Choroid plexus epithelial cell (primary cell): ENCODE measurements at places on chromosomes 3 and 15.

DNA sequence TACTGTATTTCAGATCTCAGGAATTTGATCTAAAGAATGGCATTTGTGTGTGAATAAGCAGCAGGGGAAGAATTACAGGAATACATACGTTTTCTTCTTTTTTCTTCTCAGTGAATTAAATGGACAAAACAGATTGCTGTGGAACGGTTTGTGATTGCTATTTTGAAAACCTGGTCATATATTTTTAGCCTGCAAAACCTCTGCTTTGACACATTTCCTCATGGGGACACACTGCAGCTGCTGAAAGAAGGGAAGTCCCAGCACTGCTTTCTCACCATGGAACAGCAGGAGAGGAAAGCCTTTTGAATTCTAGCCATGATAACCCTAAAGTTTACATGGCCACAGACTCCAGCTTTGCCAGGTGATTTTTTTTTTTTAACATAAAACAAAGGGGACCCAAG lies 315.0 kb downstream of the OXSM start:
- DNase-seq, result no peak

DNA sequence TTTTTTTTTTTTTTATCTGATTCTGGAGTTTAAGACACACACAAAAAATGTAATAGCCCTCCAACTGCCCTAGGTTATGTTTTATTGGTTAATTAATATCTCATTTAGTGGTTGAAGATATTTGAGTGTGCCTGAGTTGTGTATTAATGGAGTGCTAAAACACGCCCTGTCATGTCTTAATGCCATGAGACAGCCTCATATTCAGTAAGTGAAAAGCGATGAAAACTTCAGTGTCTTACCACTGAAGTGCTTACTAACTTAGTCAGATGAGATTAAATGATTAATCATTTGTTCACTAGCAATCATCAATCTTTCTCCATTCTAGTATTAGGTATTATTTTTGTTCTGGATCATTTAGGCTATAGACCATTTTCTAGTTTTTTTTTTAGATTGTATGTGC lies 544.7 kb upstream of the ROBO2 start:
- no peak for DNase-seq

- DNase-seq, result peak; percentile 5
These were observed 42.6 kb downstream of the WHAMM start for GRCh38 chr15:82851981-82852511.

DNA sequence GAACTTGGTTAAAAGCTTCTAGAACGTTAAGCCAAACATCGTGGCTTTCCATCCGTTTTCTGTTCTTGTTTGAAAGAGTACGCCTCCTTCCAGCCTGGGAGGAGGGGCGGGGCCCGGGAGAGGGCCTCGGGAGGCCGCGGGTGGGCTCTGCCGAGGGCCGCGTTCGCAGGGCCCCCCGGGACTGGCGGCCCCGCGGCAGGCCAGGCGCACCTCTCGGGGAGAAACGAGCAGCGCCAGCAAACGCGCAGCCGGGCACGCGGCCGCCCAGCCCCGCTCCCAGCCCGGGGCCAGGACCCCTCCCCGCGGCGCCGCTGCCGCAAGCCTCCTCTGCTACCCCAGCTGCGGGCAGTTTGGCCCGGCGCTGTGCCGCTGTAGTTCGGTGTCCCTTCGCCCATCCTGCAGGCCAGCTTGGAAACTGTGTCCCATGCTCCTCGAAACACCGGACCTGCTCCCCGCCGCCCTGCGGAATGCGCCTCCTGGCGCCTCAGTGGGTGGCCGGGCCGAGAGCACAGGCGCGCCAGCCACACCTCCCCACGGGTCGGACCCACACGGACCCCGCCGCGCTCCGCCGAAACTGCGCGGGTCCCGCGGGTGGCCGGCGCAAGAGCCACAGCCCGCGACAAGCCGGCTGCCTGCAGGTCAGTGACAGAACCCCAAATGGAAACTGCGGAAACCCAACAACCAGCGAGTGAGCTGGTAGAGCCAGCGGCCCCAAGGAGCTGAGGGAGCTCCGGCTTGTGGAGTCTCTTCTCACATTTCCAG lies 2.3 kb downstream of the OCA2 start:
- no peak for DNase-seq

GRCh38 chr3:66602237-66602636 lies 101.4 kb upstream of the LRIG1 start:
- DNase-seq, result no peak

- no peak for DNase-seq
These were observed 251.1 kb downstream of the TBL1XR1 start for GRCh38 chr3:176946202-176946601.

DNA sequence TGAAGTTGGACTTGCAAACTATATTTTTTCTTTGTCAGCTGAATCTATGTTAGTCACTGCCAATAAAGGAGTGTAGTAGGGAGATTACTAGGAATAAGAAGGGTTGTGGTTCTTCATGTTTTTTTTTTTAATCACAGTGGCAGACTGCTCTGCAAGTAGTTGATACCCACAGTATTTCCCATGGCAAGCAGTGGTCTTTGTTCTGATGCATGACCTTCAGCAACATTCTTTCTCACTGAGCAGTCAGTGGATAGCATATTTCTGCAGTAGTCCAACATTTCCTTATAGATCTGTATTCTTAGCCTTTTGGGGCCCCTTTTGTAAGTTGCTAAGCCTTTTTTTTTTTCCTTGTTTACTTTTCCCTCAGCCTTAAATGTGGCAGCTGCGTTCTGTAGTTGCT lies 151.1 kb downstream of the DOCK3 start:
- DNase-seq, result no peak

DNA sequence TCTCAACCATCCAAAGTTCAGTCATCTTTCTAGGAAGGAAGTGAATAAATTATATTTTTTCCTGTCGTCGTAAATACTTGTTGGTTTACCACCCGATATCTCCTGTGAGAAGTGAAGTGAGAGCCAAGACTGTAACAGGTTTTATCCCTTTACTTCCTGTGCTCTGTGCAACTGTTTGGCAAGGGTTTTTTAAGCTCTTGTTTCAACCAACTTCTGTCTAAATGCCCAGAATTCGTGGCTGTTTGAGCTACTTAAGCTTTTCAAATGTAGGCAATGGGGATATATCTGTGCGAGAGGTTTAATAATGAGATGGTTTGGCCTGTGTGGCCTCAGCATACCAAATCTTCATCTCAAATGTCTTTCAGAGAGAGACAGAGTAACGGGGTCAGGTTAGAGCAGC lies 134.7 kb downstream of the LRTM1 start:
- no peak for DNase-seq

DNA sequence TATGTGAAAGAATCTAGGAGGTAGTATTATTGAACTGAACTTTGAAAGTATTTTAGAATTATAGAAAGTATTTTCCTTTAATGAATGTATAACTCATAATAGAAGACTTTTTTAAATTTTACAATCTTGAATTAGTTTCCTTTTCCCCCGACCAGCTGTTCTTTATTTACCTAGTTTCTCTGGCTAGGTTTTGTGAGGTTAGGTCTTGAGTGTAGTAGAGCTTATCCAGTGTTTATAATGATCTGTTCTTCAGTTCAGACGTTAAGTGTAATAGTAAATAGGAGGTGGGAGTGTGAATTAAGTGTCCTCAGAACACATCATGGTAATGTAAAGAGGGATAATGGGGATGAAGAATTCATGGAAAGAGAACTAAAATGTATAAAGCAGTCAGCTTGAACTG lies 93.8 kb downstream of the MYRIP start:
- no peak for DNase-seq

- no peak for DNase-seq
These were observed 61.5 kb downstream of the MYO1E start for GRCh38 chr15:59311195-59311594.

GRCh38 chr15:49110158-49110944 lies 45.0 kb downstream of the COPS2 start:
- DNase-seq, result no peak

DNA sequence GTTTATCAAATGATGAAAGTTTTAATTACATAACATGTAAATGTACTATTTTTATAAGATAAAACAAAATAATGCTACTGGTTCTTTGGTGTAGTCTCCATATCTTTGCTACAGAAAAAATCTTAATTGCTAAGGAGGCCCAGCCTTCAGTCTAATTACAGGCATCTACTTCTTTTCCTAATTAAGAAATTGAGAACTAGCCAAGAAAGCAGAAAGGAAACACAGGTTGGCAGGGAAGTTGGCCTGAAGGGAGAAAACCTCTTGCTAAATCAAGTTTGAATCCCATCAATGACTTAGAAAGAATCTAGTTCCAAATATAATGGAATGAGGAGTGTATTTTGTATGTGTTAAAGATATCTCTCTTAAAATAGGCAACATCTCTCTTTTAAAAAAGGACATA lies 212.4 kb upstream of the ARL6 start:
- DNase-seq, result no peak

- DNase-seq, result no peak
These were observed 80.5 kb downstream of the LRTM1 start for GRCh38 chr3:54847361-54847760.

GRCh38 chr3:155227141-155227540 lies 66.3 kb downstream of the STRIT1 start:
- DNase-seq, result no peak

- DNase-seq, result peak; percentile 63
These were observed 208.3 kb downstream of the THSD4 start for GRCh38 chr15:71323584-71323983.

DNA sequence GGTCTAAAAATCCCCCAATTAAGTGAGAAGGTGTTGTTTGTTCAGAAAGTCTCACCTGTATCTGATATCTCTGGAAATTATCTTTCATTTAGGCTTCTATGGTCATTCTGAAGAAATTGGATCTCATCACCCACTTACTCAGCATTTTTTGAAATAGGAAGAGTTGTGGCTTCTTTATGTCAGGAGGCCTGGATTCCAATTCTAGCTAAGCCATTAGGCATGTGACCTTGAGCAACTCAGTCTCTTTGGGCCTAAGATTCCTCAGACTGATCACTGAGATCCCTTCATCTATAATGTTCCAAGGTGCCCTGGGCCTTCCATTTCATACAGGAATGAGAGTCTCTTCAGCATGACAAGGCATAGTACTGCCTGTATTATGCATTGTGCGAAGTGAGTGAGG lies 70.3 kb downstream of the ARHGEF26 start:
- peak; percentile 58 for DNase-seq

DNA sequence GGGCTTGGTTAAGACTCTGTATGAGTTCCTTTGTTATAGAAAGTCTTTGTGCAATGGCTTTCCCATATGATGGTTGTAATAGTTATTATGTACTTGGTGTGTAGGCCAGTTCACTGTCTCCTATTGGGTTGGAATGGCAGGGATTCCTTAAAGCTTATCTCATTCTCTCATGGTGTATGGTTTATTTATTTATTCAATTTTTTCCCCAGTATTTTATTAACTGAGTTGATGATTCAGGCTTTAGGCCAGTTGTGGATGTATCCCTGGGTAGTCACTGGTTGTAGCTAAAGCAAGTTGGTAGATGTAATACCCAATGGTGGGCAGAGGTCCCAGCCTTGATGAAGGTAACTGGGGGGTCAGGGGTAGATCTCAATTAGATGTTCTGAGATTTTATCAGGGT lies 349.4 kb downstream of the DOCK3 start:
- no peak for DNase-seq

- no peak for DNase-seq
These were observed 5.7 kb downstream of the SLC38A3 start for GRCh38 chr3:50210510-50211367.

DNA sequence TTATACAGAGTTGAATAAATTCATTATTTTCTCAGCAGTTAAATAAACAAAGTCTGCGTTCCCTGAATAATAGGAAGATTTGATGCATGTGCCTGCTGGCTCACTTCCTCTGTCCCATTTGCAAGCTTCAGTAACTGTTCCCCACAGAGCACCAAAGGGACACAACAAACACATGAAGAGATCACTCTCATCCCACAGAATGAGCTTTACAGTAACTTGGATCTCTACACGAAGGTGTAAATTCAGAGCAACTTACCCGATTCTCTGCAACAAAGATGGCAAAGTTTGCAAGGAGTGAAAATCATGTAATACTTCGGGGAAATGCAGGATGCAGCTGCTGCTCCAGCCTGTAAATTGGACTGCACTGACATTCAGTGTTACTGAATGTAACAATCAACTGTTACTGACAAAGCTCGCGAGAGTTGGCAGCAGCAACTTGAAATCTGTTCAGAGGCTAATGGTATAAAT lies at the start of gene BCHE:
BCHE (minus strand) TSS at position 366 of the 468 bp plus-strand sequence. CDS start 6,390 bp downstream, outside the sequence.
- DNase-seq, result peak; percentile 78

- DNase-seq, result no peak
These were observed 1035.9 kb downstream of the PLOD2 start for GRCh38 chr3:145124900-145125678.

GRCh38 chr3:155553780-155554179 lies 191.1 kb downstream of the PLCH1 start:
- no peak for DNase-seq

DNA sequence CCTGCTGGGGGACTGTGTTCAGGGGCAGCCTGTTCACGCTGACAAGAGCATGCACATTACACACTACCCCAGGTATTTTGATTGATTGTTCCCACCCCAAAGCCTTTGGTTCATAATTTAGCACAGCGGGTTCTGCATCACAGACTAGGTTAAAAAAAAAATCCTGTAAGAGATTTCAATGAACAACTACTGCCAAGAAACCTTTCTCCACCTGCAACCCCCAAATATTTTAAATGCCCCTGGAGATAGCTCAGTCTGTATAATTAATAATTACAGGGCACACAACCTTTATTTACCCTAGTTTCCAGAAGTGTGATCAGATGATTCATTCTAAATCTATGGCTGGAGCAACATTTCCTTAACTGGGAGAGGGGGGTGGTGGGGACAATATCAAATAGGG lies 87.6 kb downstream of the NR2F2 start:
- no peak for DNase-seq

- DNase-seq, result no peak
These were observed 280.3 kb downstream of the FEZF2 start for GRCh38 chr3:62093025-62093424.

GRCh38 chr3:33482111-33482521 lies 41.9 kb upstream of the UBP1 start:
- peak; percentile 47 for DNase-seq

GRCh38 chr15:101381671-101382212 lies 86.7 kb upstream of the SNRPA1 start:
- no peak for DNase-seq

DNA sequence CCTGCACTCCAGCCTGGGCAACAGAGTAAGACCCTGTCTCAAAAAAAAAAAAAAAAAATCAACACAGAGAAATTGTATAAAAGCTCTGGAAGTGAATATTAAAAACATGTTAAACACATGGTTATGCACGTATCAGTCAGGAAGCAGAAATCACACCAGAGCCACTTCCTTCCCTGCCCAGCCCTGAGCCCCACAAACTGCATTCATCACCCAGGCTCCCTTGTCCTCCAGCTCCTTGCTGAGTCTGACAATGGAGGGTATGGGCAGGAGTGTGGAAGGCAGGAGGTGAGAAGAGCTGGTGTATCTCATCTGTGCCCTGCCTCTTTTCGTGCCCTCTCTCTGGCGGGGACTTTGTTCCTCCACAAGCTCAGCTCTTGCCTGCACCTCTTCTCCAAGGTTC lies 12.1 kb upstream of the LOXL1 start:
- DNase-seq, result no peak

GRCh38 chr15:93048759-93049161 lies 40.3 kb downstream of the RGMA start:
- no peak for DNase-seq

DNA sequence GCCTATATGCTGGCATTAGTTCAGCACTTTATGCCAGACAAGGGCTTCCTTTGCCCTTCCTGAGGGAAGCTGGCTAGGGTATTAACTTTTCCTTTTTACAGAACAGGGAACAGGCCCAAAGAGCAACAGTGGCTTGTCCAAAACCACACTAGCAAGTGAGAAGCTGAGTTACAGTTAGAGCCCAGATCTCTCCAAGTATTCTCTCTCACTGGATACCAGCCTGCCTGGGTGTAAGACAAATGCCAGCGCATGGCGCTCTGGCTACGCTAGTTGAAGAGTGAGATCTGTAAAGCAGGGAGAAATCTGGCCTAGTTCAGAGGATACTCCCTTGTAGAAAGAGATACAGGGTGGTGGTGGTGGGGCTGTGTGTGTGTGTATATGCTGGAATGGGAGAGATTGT lies 38.4 kb downstream of the RAB11A start:
- no peak for DNase-seq
